ENCODE measurements at places on chromosomes 7 and 10.

- DNase-seq, result no peak
Measured at GRCh38 chr10:110069502-110069982, 61.8 kb downstream of the ADD3 start.

GRCh38 chr7:97116308-97116707 lies 1.2 kb upstream of the SDHAF3 start:
- DNase-seq, result no peak

DNA sequence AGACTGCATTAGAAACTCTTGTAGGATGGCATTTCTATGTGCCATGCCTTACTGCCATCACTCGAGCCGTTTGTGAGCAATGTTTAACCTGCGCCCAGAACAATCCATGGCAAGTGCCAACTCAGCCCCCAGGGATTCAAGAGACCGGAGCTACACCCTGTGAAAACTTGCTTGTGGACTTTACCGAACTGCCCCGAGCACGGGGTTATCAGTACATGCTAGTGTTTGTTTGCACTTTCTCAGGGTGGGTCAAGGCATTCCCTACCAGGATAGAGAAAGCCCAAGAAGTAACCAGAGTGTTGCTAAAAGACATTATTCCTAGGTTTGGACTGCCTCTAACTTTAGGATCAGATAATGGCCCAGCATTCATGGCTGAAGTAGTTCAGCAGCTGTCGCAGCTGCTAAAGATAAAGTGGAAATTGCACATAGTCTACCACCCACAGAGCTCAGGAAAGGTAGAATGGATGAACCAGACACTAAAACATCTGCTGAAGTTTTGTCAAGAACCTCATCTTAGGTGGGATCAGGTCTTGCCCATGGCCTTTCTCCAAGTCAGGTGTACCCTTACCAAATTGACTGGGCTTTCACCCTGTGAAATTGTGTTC lies 8.9 kb upstream of the CYREN start:
- no peak for DNase-seq

- DNase-seq, result no peak
Measured at GRCh38 chr10:7230036-7230435, 180.8 kb downstream of the SFMBT2 start.

DNA sequence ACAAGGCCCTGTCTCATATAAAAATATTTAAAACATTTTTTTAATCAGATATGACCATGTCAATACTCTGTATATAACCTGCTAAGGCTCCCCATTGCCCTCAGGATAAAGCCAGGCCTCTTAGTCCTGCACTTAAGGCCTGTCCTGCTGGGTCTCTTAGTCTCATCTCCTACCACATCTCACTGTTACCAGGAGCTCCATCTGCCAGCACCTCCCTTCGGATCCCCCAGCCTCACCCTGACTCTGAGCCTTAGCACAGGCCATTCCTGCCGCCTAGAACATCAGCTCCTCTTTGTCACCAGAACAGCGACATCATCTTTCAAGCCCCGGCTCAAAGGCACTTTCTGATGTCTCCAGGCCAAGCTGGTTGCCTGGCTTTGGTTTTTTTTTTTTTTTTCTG lies 25.7 kb upstream of the GTF2IRD1 start:
- DNase-seq, result no peak

GRCh38 chr10:104256335-104256961 lies 1.8 kb downstream of the GSTO1 start:
- no peak for DNase-seq

GRCh38 chr7:90761584-90761983 lies 165.5 kb downstream of the CDK14 start:
- DNase-seq, result no peak

DNA sequence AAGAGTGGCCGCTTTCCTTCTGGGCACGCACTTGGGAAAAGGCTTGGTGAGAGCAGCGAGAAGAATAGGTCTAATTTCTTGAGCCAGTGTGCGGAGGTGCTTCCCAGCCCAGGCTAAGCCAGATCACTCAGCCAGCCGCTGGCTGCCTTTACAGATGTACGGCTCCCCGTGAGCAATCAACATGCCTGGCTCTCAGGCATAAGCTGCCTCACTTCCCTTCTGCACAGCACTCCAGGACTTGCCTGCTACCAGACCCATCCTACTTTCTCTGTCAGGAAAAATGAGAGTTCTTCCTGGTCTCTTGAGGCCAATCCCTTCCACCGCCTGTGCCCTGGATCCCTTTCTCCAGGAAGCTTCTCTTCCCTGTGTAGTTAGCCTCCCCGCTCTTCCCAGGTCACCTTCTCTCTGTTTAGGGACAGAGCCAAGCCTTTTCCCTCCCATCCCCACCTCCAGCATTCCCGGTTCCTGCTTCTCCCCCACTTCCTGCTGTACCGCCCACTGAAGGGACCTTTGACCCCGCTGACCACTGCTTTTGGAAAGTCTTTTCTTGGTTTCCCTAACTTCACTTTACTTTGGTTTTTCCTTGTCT lies 1.1 kb upstream of the ACTR3C start:
- DNase-seq, result no peak

DNA sequence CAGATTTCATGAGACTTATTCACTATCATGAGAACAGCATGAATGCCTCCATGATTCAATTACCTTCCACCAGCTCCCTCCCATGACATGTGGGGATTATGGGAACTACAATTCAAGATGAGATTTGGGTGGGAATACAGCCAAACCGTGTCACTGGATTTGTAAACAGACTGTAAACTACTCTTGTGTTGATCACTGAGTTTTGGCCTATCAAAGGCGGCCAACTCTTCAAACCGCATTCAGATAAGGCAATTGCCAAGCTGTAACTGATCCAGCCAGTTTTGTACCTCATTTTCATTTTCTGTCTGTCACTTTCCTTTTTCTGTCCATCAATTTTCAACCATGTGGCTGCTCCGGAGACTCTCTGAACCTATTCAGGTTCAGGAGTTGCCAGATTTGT lies 27.2 kb upstream of the PAPSS2 start:
- DNase-seq, result no peak

- no peak for DNase-seq
Measured at GRCh38 chr10:96170230-96170629, 40.1 kb downstream of the ZNF518A start.

- no peak for DNase-seq
Measured at GRCh38 chr10:10270126-10271050, 747.3 kb upstream of the CELF2 start.

DNA sequence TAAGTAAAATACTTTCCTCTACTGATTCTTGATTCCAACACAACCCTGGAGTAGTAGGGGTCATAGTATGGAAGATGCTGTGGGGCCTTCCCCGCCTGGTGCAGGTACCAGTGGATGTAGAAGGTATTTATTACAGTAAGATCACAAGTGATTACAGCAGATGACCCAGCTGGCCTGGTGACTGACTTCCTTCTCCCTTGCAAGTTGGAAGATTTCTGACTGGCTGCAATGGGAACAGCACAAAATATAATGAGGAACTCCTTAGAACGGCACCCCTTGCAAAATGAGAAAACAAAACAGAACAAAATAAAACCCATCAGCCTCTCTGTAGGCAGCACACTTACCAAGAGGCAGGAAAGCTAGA lies 61.7 kb upstream of the TARP start:
- DNase-seq, result no peak
